T-helper 9 cell (primary cell): ENCODE measurements at places on chromosomes 6 and 20.

GRCh38 chr6:137999815-138000214 is 107.4 kb downstream of the PERP start:
- no peak for DNase-seq

DNA sequence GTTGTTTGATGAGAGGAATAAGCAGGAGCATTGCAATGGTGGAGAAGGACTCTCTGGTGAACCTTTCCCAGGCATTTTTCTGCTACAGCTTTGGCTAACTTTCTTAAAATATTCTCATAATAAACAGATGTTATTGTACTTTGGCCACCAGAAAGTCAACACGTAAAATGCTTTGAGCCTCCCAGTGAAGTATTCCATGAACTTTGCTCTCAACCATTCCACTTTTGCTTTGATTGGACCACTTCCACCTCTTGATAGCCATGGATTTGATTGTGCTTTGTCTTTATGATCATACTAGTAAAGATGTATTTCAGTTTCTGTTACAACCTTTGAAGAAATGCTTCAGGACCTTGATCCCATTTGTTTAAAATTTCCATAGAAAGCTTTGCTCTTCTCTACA is 241.1 kb downstream of the TENT5A start:
- no peak for DNase-seq

DNA sequence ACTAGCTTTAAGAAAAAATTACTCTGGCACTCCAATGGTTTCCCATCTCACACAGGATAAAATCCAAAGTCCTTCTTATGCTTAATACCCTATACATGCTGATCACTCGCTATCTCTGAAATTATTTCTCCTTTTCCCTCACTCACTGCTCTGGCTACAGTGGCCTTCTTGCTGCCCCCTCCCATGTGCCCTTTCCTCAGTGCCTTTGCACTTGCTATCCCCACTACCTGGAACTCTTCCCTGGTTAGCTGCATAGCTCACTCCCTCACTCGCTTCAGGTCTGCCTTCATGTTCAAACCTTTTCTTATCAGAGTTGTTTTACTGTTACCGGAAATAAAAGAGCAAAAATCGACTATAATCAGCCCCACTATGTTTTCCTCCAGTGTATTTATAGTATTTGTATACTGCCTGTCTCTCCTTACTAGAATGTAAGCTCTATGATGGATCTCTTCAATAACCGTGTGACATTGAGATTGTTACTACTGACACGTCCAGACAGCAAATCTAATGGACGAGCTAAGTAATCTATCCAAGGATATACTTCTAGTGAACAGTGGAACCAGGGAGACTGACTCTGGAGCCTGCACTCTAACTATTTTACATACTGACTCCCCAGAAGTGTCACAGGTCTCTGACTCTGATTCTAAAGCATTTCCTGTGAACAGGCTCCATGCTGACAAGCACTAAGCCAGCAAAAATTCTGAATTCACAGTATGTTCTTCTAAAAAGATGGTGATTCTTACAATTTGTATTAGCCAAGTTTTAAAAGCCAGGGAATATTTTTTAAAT is 25.1 kb downstream of the FKBP5 start:
- DNase-seq: no peak

DNA sequence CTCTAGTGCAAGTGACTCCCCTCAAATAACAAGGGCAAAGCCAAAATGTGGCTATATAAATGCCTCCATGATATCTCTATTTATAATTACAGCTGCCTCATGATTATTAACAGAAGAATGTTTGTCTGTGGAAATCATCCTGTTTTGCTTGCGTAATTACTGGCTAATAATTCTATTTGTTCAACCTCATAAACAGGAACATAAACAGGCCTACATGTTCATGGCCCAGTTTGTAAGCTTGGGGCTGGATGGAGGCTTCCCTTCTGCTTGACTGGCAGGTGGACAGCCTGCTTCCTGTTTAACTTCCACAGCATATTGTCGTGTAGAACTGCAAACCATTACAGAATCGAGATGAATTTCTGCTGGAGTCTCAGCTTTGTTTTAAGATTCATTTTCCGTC is 766.0 kb upstream of the MAP3K7 start:
- no peak for DNase-seq

DNA sequence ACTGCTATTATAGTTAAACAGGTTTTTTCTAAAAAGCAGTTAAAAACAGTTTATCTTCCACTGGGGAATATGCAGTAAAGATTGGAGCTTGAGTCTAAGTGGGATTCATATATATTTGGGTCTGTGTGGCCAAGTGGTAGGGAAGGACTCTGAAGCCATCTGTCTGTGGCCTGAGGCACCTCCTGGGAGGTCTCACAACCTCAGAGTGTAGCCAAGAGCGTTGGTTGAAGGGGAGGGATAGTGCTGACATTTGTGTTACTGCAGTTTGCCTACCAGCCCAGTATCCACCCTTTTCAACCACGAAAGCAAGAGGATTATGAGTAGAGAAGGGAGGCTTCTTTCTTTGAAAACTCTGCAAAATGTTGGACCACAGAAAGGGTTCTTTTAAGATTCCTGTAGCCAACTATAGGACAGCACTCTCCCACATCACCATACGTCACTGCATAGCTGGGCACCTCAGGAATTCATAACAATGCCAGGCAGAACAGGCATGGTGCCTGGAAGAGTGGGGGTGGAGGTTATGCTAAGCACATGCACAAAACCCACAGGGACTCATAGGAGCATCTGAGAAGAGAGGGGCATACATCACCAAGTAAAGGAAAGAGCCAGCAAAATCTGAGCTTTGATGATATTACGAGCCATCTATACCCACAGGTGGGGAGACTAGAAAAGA is 90.5 kb upstream of the HEY2 start:
- DNase-seq: no peak

DNA sequence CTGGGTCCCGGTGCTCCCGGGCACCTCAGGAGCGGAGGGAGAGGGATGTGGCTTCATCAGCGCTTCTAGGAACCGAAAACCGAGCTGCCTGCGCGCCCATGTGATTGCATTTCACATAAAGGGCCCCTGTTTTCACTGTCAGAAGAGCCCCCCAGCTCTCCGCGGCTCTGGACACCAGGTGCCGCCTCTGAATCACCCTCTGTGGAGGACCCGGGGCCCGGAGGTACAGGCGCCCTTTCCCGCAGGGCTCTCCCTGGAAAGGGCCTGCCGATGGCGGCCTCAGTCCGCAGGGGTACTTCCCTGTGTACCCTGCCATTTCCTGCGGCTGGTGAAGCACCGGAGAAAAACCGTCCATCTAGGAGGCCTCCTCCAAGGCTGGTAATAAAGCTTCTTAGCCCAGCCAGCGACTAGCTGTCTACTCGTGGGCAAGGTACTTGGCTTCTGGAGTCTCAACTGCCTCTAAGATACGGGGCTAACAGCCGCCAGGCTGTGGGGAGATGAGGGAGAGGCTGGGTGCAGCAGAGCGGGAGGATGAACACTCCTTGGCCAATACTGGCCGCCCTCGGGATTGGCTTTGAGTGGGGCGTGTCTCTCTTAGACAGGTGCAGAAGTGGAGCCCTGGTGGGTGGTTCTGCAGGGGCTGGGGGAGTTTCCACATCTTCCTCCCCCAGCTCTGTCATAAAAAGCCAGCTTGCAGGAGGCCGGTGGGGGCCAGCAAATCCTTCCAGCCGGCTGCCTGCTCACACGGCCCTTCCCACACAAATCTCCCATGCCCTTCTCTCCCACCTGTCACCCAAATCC is 1.6 kb downstream of the PPP1R16B start:
- DNase-seq: peak; percentile 42

DNA sequence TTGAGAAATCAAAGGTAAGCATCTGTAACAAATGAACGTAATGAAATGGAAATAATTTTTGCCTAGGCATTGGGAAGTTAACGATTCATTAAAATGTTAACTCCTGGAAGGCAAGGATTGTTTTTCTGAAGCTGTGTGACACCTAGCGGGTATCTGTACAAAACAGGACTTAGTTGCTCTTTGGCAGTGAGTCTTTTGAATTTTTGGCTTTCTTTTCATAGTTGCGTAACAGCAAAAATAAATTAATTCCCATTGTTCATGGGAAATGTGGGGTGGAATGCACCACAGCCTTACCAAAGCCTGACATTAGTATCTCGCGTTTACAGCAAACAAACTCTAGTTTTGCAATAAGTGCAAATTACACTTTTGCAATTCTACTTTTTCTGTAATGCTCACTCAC is 92.7 kb upstream of the DTNBP1 start:
- DNase-seq: no peak

GRCh38 chr6:93799226-93799625 is 379.9 kb upstream of the EPHA7 start:
- no peak for DNase-seq

DNA sequence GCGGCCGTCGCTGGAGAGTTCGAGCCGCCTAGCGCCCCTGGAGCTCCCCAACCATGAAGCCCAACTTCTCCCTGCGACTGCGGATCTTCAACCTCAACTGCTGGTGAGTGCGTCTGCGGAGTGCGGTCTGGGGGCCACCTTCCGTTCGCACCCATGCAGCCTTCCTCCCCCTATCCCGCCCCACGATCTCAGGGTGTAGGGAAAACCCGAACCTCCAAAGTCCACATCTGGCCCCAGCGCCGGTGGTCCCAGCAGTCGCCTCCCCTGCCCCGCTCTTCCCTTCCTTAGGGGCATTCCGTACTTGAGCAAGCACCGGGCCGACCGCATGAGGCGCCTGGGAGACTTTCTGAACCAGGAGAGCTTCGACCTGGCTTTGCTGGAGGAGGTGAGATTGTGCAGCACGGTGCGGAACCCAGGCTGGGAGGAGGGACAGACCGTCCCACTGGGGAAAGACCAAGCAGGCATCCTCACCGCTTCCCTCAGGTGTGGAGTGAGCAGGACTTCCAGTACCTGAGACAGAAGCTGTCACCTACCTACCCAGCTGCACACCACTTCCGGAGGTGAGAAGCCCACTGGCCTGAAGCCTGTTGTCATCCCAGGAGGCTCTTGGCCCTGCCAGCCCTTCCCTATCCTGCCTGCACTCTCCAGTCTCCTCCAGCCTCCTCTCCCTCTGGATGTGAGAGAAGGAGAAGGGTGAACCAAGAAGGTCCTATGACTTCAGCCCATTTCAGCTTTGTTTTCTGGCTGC is 719 bp downstream of the SMPD2 start:
- DNase-seq: peak; percentile 44

GRCh38 chr6:157974967-157975366 is 6.7 kb upstream of the SYNJ2 start:
- DNase-seq: no peak

GRCh38 chr6:1695546-1696462 is 86.1 kb downstream of the FOXC1 start:
- no peak for DNase-seq

DNA sequence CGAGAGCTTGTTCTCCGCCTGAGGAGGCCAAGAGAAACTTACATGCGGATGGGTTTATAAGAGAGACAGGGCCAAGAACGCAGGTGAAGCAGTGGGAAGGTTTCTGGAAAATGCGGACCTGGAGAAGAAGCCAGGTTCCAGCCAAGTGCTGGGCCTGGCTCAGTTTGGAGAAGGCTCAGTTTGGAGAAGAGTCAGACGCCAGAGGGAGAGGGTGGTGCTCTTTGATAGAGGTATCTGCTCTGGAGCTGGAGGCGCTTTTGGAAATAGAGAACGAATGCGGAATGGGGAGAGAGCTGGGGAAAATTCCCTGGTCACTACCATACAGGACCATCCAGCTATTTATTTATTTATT is 753 bp downstream of the RSPH9 start:
- DNase-seq: no peak

DNA sequence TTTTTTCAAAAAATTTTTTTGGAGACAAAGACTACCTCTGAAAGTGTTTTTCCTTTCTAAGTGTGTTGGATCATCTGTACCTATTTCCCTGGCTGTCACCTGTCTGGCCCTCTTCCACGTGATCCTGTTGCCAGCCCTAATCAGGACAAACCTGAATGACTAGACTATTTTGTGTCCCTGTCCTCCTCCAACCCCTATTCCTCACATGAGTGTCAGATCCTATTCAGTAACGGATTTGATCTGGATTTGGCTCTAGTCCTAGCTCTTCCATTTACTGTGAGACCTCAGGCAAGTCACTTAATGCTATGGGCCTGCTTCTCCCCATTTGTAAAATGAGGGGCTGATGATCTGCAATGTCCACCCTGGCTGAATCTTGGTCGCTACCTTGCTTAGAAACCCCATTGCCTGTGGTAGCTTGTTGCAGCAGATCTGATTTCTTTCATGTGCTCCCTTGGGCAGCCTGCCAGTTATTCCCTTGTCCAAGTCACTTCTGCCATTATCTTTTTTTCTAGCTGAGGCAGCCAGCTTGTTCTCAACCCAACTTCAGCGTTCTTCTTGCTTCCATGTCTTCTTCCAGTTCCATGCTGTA is 4.8 kb downstream of the PHF20 start:
- DNase-seq: no peak

DNA sequence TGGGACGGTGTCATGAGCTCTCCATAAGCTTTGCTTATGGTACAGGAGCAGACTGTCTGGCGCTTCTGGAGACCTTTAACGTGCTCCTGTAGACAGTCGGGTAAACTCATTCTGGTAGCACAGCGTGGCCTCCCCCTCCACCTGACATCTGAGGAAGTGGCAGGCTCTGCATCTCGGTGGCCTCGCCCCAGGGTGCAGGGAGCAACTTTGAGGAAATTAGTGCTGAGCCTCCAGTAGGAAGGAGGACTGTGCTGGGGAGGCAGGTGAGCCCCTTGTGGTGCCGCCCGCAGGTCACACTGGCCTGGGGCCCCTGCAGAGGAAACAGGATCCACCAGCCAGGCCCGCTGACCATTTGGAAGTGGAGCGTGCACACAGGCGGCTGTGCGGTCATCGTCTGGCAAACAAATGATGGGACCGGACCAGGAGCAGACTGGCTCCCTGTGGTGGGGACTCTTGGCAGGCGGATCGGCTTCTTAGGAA is 57.9 kb downstream of the SYNJ2 start:
- no peak for DNase-seq
